ENCODE measurements at places on chromosomes 3 and 15.

GRCh38 chr3:56467108-56467507 is 1.2 kb downstream of the ERC2 start:
- peak; percentile 30 for DNase-seq

DNA sequence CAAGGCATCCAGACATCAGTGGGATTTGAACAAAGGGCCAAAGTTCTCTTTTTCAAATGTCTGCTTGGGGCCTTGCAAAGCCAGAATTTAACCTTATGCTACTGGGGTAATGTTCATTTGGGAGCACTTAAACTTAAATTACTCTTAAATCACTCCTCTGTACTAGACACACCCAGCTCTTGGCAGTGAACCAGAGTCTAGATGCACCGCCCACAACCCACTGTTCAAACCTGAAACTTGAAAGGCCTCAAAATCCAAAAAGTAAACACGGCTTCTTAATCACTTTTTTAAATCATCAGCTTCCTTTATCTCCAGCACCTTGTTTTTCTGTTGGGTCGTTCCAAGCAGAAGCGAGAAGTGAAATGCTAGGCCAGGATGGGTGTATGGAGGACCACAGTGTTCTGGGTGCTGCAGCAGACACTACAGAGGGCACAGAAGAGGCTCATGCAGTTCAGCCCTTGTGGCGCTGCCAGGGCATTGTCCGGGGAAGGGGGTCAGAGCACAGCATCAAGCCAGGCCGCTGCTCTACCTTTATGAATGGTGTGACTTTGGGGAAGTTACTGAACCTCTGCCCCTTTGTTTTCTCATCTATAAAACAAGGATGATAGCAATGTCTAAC is 28.8 kb downstream of the MECOM start:
- DNase-seq = no peak

DNA sequence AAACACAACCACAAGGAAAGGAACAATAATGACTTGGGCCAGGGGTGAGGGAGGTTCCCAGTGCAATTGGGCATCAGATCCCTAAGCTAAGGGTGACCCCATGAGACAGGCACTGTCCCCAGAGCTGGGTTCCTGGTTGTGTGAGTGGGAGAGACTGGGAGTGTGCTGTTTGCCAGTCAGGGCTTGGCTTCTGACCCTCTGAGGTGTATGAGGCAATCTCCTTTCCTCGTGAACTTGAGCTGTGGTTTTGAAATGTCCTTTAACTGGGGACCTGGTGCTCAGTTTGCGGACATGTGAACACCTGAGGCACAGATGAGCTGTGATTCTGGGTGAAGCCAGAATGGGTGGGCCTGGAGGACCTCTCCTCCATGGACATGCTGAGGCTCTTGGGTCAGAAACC is 58.5 kb upstream of the PLXNA1 start:
- no peak for DNase-seq

GRCh38 chr15:77942611-77943211 is 134.8 kb downstream of the TBC1D2B start:
- no peak for DNase-seq

DNA sequence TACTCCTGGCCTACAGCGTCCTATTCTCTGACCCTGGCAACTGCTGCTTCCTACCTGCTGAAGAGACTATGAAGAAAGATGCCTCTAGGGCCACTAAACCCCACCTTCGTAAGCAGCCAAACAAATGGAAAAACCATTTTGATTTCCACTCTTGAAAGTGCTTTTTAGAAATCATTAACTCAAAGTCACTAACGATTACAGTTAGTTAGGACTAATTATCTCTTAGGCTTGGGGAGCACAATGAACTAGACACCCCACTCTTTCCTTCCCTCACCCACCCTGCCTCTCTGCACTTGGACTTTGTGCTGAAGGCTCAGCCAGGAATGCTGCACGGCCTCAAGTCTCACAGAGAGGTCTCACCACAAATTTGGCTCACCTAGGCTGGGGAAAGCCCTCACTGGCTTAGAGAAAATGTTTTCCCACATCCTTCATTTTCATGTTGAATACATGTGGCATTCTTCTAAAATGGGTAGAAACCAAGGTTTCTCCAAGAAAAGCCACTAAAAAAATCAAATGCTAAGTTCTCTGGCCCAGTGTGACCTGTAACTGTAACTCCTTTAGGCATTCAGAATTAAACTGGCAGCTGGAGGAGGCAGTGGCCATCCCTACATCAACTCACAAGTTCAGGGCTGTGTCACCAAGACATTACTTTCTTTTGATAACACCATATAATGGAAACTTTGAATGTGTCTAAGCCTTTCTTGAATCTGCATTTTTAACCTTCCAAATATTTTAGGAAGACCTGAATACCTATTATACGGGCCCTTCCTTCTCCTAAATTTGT is 47.1 kb downstream of the NPTN start:
- no peak for DNase-seq

GRCh38 chr3:81048058-81048665 is 713.3 kb downstream of the GBE1 start:
- no peak for DNase-seq

Measured in activated T-cell treated with anti-CD3 and anti-CD28 coated beads for 24 hours (primary cell).